Sciatic nerve (tissue), 2 donors: ENCODE measurements at places on chromosomes 11 and 22. TPM values are rescaled to one million over a fixed set of nuclear protein-coding genes. Genes with fewer than 3 reads are reported as not detected.

The OR51G2 gene
- total RNA-seq = not detected

The RBFOX2 gene
- 77.7 TPM for total RNA-seq

The OR52I2 gene
- total RNA-seq = not detected

The ACTN3 gene
- 0.71 TPM for total RNA-seq

The SLC22A9 gene
- total RNA-seq = not detected

The MFRP gene
- not detected for total RNA-seq

The APOL5 gene
- total RNA-seq = not detected

The MS4A15 gene
- not detected for total RNA-seq

The MUC5B gene
- total RNA-seq = 0.71 TPM

The DRD4 gene
- total RNA-seq = 4.1 TPM

The RBX1 gene
- total RNA-seq = 52.0 TPM

The SLCO2B1 gene
- total RNA-seq = 81.1 TPM

The SYCE3 gene
- not detected for total RNA-seq
